Pulmonary artery endothelial cell (primary cell): ENCODE measurements at places on chromosomes 11 and 22.

DNA sequence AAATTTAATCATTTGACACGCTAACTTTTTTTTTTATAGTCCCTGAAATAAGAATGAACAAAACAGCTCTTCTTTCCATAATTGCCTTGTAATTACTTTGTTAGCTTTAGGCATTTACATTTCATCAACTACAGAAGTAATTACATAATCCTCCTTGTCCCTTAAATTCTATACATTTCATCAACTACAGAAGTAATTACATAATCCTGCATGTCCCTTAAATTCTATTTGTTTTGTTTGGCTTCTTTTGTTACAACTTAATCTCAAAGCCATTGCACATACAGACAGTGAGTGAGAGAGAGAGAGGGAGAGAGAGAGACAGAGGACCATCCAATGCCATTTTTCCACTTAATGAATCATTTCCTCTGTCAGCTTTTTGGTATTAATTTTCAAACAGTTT, 873.2 kb downstream of the METTL15 start:
- DNase-seq, result no peak

GRCh38 chr11:27646051-27646818, 54.0 kb downstream of the BDNF start:
- no peak for DNase-seq

- DNase-seq, result no peak
These were observed 9.8 kb downstream of the LRRC55 start for GRCh38 chr11:57191311-57192219.

DNA sequence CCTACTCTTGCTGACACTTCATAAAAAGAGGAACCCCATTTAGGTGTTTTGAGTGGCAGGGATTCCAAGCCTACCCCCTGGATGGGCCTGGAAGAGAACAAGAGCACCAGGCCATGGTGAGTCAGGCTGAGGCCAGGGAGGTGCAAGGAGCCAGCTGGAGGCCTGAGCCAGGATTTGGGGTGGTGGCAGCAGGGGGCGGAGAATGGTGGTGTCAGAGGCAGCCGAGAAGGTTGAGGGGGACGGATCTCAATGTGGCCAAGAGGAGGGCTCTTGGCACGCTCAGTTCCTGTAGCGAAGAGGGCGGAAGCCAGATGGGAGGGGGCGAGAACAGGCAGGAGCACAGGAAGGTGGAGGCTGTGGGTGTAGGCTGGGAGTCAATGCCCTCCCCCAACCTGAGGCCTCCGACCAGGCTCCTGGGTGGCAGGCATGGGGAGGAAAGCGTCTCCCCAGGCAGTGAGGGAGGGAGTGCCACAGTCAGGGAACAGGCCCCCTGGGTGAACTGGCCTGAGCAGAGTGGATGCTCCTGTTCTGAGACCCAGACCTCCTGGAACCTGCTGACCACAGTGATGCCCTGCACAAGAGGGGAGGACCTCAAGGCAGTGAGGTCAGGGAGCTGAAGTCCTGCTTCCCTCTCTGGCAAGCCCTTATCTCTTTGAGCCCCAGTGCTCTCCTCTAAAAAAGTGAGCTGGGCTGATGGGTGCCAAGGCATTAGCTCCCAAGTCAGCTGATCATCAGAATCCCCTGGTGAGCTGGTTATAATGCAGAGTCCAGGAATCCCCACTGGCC, 13.9 kb downstream of the RTN4RL2 start:
- DNase-seq, result no peak

- DNase-seq, result no peak
These were observed 29.2 kb downstream of the ST14 start for GRCh38 chr11:130188585-130189347.

- no peak for DNase-seq
These were observed 15.5 kb downstream of the OPCML start for GRCh38 chr11:133516845-133517244.

DNA sequence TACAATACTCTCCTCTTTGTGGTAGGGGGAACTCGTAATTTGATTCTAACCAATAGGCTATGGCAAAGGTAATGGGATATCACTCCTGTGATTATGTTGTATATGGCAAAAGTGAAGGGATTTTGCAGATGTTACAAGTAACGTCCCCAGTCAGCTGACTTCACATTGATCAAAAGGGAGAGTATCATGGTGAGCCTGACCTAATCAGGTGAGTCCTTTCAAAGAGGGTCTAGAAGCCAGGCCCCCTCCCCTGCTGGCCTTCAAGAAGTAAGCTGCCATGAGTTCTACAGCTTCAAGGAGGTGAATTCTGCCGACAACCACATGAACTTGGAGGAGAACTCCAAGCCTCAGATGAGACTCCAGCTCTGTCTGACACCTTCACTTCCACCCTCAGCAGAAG, 20.0 kb downstream of the TBRG1 start:
- no peak for DNase-seq

- no peak for DNase-seq
These were observed 1.5 kb upstream of the TRABD start for GRCh38 chr22:50184004-50184901.

- no peak for DNase-seq
These were observed 46.6 kb upstream of the RCN1 start for GRCh38 chr11:32044158-32044863.

DNA sequence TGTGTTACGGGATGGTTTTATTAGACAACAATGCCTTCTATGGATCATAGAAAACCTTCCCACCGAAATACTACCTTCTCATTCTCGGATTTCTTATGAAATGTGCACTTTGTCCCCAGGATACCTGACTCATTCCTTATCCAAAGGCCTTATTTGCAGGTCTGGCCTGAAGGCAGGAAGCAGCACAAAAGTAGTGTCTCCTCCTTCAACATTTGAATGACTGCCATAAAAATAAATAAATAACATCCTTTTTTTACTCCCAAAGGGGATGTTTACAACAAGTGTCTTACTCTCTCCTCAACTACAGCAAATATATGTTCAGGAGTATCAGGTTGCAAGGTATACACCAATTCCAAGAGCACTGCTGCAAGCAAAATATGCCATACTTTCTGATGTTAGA, 41.6 kb upstream of the PAK1 start:
- DNase-seq, result no peak

GRCh38 chr11:71336176-71336995, 84.0 kb upstream of the SHANK2 start:
- DNase-seq, result no peak

- no peak for DNase-seq
These were observed 77.5 kb upstream of the VPREB1 start for GRCh38 chr22:22166941-22167713.

DNA sequence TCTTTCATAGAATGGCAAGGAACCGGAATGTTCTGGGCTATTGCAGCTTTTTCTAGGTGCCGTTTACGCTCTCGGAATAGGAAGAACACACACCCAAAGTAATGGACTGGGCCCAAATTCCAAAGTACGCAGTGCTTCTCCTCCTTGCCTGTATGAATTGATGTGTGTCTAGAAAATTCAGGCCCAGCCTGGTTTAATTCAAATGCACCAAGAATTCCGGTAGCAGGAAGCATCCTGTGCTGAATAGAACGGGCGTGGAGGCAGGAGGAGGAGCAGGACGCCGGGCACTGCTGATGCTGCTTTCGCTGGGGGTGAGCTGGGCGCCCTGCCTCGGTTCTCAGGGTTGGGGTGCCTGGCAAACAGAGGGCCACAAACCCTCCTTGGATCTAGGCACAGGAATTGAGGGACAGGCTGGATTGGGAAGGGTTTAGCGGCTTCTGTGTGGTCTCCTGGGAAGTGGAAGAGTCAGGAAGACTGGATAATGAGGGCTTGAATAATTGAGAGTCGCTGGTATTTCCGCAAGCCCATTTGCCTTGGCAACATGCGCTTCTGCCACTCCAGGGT, 2.0 kb downstream of the PARVB start:
- no peak for DNase-seq

DNA sequence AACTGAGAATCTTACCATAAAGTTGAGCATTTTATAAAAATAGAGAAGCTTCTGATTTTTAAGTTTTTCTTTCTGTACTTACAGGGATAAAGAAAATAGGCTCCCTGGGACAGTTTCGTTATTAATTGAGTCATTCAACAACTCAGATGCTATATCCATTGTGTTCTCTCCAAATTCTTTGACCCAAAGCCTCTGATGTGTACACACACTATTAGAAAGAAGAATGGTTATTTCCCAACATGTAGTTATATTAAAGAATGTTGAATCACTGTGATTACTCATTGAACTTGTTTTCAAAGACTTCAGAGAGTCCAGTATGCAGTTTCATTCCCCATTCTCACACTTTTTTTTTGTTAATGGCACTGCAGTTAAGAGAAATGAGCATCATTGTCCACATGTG, 734.3 kb upstream of the ARHGAP42 start:
- DNase-seq, result no peak

- no peak for DNase-seq
These were observed 36.4 kb downstream of the ZNF215 start for GRCh38 chr11:6962673-6963072.

DNA sequence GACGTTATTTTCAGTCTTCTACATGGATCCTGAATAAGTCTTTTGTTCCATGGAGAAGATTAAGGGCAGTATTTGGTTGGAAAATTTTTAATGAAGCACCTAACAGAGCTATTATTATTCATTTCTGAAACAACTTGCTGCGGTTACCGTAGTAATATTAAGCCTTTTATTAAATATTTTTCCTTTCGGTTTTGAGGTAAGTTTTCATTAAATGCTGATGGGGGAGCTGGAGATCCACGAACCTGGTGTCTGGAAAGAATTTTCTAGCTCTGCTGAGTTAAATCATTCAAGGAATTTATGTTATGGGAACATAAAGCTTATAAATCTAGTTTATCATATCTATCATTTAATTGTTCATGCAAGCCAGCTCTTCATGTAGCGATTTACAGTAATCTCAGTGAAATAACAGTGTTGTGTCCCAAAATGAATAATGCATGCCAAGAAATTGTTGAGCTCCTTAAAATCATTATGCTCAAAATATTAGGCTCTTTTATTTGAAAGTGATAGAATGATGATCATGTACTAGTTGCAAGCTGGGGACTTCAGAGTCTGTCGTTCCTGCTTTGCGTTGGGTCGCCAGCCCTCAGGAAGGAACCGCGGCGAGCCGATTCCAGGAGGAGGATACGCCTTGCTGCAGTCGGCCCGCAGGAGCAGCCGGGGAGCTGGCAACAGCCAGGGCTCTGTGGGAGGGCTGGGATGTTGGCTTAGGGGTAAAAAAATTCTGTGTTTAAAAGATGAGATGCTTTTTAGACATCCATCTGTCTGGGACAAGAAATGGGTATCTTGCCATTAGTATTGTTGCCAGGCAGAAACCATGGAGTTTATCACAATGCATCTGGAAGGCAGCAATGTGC, 83.1 kb downstream of the TBC1D22A start:
- peak; percentile 15 for DNase-seq

DNA sequence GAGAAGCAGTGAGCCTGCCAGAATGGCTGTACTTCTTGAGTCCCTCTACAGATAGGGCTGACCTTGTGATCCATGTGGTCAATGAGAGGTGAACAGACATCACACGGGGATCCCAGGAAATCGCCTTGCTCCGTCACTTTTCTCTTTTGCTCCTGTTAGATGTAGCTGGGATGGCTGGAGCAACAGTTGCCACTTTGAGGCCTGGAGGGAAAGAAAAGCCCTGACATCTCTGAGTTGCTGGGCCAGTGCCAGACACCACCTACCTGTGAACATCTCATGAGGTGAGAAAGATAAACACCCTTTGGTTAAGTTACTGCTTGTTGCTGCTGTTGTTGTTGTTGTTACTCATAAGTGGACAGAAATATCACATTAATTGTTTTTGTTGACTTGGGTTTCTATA, 840.3 kb downstream of the TBC1D22A start:
- no peak for DNase-seq

- DNase-seq, result no peak
These were observed 67.1 kb upstream of the TSPAN18 start for GRCh38 chr11:44659641-44660040.

- DNase-seq, result no peak
These were observed 804 bp downstream of the ACER3 start for GRCh38 chr11:76861490-76861953.

DNA sequence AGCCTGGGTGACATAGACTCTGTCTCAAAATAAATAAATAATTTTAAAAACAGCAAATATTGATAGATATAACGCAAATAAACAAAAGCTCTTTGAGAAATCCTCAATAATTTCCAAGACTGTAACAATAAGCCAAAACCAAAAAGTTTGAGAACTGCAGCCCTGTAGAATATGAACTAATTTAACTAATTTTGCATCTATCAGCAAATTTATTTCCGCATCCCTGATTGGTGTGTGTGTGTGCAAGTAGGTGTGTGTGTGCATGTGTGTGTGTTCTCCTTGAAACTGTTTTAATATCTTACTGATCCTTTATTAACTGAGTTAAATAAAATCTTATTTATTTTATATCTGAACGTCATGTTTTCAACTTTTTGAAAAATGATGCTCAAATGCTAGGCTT, 67.0 kb upstream of the ISX start:
- no peak for DNase-seq

DNA sequence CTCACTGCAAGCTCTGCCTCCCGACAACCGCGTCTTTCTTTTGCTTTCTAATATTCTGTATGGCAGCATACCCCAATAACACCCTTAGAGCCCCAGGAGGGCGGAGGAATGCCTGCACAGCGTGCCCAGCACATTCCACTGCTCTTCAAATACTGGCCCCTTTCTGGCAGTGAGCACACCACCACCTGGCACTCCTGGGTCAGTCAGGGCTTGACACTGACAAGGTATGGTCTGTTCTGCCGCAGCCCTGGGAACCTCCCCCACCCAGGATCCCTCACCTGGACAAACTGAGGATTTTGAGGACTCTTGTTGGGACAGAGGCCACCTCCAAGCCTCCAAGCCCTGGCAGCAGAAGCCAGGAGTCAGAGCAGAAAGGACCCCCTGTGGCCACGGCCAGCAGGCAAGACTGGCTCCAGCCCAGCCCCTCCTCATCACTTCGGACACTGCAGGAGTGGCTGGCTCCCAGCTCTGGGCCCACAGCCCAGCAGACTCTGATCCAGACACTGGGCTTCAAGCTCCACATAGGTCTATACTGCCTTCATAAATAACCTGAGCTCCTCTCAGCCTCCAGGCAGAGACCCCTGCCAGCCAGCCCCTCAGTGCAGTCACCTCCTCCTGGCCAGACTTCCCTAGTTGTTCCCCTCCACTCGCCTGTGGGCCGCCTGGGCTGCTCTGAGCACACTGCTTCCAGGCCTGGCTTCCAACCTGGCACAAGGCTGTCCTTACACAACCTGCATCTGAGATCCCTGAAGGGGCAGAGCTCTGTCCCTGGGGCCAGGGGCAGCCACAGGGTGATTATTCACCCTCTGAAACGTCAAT, 14.5 kb downstream of the CARS1 start:
- DNase-seq, result no peak

- DNase-seq, result no peak
These were observed 33.8 kb downstream of the CASP4 start for GRCh38 chr11:104934594-104934993.

DNA sequence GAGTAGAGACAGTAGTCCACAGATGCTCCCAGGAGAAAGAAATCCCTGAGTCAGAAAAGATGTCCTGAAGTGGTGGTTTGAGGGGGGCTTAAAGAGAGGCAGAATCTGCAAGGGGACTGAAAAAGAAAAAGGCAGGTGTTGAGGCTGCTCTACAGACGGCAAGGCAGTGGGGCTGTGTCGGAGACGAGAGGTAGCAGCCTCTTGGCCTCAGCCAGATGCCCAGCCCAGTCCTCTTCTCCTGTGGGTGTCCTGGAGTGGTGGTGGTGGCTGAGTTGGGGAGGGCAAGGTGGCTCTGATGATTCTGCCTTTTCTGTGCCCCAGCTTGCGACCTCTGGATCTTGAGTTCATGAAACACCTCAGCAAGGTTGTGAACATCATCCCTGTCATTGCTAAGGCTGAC, 9.3 kb upstream of the WBP2NL start:
- no peak for DNase-seq
